Renal cortex interstitium (tissue), 15 donors: ENCODE measurements at places on chromosomes 1 and 21.

DNA sequence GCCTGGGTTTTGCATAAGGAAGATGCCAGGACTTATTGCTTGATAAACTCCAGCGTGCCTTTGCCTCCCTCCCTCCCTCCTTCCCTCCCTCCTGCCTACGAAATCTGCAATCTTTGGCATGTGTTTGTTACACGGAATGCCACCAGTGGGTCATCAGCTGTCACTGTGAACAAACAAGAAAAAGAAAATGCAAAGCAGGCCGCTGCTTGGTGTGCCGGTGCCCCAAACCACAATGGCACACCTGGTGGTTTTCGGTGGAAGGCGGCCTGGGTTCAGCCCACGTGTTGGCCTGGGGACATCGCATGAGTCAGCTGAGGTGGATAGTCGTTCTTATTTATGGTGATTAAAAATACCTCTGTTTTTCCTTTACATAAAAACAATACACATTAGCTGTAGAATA lies 16.3 kb upstream of the IFNLR1 start:
- DNase-seq, result no peak

DNA sequence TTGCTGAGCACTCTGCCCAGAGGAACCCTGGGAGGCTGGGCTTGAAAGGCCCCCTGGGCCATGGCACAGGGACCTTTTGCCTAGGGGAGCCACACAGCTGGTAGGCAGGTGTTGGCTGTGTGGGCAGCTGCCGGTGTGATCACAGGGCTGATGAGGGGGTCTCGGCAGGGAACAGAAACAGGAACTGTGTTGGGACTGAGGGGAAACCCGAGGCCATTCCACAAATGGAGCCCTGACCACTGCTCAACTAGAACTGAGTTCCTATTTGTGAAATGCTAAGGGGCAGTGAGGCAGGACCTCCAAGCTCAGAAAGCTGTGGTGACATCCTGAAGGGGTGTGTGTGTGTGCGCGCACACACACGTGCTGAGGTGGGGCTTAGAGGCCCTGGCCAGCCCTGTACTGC lies 6.4 kb upstream of the THEM5 start:
- DNase-seq, result no peak

GRCh38 chr1:241638909-241639622 lies 1.1 kb downstream of the CHML start:
- DNase-seq, result no peak

DNA sequence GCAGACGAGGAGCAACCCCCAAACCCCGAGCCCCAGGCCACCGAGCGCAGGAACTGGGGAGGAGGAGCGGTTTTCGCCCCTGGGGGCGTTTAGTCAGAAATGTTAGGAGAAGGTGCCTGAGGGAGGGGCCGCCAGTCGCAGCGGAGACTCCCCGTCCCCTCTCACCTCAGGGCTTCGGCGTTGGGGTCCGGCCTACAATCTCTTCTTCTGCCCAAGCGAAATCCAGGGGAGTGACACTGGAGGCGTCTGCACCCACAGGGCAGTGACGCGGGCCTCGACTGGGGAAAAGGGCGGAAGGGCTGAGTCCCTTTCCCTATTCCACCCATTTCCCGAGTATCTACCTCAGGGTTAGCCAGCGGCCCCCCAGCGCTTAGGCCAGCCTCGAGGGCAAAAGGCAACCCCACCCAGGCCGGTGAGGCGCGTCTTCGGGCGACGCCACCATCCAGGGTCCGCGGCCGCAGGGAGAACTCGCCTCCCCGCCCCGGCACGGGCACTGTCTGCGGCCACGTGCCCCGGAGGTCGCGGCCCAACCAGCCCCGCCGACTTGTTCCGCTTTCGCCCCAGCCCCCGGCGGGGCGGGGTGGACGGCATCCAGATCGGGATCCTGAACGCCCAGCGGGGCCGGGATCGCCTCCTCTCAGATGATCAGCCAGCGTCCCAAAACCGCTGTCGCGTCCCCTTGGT lies 118.7 kb upstream of the BARHL2 start:
- DNase-seq, result no peak

GRCh38 chr1:78658901-78659300 lies 9.3 kb downstream of the IFI44 start:
- no peak for DNase-seq
